ENCODE measurements at places on chromosomes 4 and X.

DNA sequence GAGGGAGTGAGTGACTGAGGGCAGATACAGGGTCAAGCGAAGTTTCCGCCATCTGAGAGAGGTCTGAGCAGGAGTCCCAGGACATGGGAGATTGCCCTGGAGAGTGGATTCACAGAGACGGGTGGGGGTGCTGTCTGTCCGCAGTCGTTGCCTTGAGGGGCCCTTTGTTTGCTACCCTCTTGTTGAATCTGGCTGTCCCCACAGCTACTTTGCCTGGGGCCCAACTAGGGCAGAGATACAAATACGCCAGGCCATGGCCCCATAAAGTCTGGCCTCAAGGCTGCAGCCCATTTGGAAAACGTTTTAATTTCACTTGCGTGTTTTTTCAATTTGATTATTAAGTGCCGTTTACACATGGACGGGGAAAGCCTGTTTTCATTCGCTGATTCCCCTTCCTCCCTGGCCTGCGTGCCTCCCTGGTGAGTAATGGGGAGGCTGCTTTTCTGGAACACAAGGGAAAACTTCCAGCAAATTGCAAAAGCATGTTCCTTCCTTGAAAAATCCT is 134.4 kb downstream of the SMIM20 start:
- no peak for DNase-seq

GRCh38 chr4:110196871-110197528 is 1.4 kb downstream of the ELOVL6 start:
- DNase-seq, result peak; percentile 32

DNA sequence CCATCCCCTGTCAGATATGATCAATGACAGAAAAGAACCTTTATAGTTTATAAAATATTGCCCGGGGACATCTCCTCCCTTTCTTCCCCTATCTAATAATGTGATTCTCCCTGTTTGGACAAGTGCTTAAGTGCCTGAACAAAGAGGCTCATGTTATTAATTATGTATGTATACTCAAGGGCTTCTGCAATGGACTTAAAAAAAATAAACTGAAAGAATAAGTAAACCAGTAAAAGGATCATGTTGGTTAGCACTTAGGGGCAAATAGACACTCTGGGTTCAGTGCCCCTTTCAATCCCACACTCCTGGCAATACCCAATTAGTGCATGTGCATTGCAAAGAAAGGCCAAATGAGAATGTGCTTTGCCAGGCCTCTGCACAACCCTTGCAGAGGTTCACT is 30.7 kb upstream of the RPS6KA6 start:
- peak; percentile 23 for DNase-seq

DNA sequence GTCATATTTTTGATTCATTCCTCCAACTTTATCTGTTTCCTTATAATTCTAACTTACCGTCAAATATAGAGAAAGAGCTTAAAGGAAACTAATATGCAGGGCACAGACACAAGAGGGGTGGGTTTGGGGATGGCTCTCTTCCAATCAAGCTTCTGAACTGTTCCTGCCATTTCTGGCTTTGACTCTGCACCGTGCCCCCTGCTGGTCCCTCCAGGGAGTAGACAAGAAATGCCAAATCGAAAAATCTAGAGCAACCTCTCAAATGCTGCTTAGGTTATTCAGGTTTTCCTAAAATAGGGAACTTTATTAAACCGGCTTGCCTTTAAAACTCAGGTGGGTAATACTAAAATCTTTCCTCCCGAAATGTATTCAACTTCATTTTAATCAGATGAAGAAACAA is 39.8 kb upstream of the VCX3A start:
- DNase-seq, result no peak

- DNase-seq, result no peak
These were observed 100.9 kb downstream of the SLC34A2 start for GRCh38 chr4:25756503-25756902.

Data from NCI-H1105 (cell line).